ENCODE measurements at places on chromosomes 4 and X. TPM values are rescaled to one million over a fixed set of nuclear protein-coding genes. Genes with fewer than 3 reads are reported as not detected.

DNA sequence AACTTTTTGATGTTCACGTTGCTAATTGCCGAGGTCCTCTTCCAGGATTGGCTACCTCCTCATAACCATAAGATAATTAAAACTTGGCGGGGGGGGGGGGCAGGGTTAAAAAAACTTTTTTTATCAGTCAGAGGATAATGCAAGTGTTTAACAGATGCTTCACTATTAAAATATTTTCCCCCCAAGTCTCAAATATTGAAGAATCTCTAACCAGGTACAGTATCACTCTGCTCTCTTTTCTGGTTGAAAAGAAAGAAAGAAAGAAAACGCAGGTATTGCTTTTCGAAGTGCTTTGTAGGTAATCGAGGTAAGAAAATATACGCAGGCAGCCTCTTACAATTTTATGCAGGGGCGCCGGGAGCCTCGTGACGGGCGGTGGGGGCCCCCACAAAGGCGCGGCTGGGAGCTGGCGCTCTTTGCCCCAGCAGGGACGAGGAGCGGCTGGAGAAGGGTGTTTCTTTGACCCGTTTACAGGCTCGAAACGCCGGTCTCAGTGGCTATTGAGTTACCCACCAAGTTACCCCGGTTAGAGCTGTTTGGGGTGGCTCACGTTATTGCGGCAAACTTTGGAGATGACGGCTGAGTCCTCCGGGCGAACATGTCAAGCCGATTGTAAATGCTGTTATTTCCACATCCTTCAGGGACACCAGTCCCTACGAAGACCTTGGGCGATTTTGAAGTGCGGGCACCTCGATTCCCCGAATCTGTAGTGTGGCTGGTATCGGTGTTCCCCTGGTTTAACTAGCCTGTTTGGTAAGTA, 477 bp upstream of the HAND2 start:
- no peak for DNase-seq

- no peak for DNase-seq
Observed at GRCh38 chr4:7844594-7844991, 95.1 kb downstream of the AFAP1 start.

DNA sequence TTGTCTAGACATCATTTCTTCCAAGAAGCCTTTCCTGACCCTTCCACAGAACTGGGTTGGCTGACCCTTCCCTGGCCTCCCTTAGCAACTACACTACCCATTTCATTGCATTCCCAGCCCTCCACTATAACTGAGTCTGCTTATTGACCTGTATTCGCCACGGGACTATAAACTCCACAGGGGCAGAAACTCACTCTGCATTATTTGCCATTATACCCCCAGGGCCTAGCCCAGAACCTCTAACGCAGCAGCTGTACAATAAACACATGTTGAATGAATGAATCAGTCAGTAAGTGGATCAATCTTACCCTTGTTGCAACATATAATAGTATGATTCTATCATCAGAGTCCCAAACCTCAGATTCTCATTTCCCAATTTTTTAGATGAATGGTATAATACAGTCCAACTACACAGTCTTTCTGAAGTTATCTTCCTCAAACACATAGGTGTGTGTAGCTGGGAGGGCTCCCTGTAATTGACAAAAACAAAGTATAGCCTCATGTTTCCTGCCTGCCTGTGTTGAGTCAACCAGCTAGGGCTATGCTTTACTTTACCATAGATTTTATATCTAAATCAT, 209.3 kb downstream of the CHIC2 start:
- DNase-seq: no peak

DNA sequence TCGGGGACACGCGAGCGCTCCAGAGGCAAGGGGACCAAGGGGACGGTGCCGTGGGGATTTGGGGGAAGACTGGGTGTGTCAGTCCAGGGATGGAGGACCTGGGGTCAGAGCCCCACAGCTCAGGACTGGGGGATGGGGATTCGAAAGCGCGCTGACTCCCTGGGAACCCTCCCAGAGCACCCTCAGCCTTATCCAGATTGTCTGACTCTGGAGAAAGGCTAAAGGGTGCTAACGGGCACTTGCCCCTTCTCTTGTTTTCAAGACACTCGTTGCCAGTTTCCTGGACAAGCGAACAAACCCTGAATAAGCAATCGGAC, 1.1 kb downstream of the DOCK11 start:
- no peak for DNase-seq

DNA sequence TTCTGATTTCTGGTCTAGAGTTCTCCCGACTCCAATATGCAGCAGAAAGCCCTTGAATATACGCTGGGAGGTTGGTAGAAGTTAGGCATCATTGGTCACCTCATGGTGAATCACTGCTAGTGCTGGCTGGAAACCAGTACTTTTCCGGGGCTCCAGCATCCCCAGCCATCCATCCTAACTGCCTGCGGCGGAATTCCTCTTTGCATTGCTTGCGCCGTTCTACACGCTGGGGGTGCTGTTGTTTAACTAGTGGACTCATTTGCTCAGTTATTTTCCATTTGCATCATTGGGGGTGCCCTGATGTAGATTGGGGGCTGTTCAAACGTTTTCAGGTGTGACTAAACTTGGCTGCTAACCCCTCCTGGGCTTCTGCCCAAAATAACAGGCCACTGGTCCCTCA, 23.3 kb upstream of the GPR50 start:
- DNase-seq: no peak

GRCh38 chr4:105196523-105197145, 50.0 kb downstream of the TET2 start:
- DNase-seq: no peak

- DNase-seq: no peak
Observed at GRCh38 chr4:144178414-144178813, 37.9 kb upstream of the GYPA start.

GRCh38 chr4:112514647-112515197, 1.3 kb downstream of the NEUROG2 start:
- no peak for DNase-seq

- no peak for DNase-seq
Observed at GRCh38 chrX:10393899-10394298, 226.5 kb downstream of the MID1 start.

DNA sequence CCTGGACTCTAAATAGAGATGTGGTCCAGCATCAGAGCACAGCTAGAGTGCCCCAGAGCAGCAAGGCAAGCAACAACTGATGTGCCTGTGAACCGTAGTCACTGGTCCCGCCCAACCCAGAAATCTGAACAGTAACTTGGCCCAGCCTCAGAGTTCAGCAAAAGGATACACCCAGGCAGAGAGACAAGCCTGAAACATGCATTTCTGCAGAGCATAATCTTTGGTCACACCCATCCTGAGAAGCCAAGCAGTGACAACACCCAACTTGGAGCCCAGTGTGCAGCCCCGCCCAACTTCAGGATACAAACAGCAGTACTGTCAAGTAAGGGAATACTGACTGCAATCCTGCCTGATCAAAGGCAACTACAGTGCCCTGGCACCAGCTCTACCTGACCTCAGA, 78.9 kb downstream of the CCDC160 start:
- DNase-seq: no peak

- no peak for DNase-seq
Observed at GRCh38 chr4:34046580-34046979, 2197.7 kb downstream of the ARAP2 start.

DNA sequence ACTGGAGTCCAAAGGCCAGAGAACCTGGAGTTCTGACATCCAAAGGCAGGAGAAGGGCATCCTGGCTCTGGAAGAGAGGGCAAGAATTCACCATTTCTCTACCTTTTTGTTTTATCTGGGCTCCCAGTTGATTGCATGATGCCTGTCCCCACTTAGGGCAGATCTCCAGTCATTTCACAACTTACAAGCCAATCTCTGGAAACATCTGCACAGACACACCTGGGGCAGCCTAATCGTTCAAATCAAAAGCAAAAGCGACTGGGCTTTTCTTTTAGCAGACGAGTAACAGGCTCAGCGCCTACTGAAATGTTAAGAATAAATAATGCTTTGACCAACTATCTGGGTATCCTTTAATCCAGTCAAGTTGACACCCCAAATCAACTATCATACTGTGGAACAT, 136.0 kb upstream of the NPY2R start:
- DNase-seq: no peak

- no peak for DNase-seq
Observed at GRCh38 chrX:17608888-17609287, 128.4 kb upstream of the SCML1 start.

DNA sequence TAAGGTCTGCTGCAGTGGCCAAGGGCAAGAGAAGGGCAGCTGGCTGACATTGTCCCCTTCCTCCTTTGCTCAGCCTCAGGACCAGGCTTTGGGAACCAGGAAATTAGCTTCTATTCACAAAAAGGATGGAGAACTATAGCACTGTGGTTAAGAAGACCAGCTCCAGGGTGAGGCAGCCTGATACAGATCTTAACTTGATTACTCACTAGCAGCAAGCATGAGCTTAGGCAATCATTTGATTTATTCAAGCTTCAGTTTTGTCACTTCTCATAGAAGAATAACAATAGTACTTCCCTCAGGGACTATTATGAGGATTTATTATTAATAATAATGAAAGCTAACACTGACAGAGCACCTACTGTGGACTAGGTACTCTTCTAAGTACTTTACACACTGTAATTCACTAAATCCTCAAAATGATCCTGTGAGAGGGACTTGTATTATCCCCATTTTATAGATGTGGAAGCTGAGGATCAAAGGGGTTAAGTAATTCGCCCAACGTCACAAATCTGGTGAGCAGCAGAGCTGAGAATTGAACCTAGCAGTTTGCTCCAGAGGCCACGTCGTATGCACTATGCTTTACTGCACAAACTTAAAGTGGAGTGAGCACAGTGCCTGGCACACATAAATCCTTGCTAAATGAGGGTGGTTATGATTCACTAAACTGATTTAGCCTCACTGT, 130.4 kb upstream of the PAK3 start:
- DNase-seq: no peak

DNA sequence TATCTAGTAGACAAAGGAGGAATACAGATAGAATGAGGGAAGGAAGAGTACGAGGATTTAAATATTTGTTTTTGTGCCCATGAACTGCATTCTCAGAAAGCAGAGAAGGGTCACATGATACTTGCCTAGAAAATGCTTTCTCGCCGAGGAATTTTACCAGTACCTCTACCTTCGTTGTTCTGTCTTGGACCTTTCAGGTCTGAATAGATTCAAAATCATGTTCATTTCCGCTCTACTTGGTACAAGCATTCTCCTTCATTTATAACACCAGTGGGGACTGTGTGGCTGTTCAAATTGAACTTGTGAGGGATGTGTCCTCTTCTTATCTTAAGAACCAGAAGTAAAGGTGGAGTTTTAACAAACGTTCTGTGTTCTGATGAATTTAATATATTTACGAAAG, 1.9 kb downstream of the USP38 start:
- DNase-seq: no peak

GRCh38 chr4:119540249-119540648, 88.4 kb downstream of the PDE5A start:
- DNase-seq: no peak

DNA sequence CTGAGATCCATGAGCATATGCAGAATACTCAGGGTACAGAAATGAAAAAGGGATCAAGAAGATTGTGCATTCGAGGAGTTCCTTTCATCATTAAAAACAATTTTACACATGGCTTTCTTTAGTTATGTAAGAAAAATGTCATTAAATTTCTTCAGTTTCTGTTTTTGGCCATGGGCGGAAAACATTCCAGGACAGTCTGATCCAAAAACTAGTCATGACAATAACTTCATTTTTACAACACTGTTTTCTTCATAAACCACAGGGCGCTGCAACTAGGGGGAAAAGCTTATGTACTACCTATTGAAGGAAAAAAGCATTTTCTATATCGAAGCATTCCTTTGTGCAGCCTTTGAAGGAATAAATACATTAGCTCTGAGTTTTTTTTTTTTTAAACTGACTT, 28.2 kb downstream of the IL13RA1 start:
- DNase-seq: no peak

DNA sequence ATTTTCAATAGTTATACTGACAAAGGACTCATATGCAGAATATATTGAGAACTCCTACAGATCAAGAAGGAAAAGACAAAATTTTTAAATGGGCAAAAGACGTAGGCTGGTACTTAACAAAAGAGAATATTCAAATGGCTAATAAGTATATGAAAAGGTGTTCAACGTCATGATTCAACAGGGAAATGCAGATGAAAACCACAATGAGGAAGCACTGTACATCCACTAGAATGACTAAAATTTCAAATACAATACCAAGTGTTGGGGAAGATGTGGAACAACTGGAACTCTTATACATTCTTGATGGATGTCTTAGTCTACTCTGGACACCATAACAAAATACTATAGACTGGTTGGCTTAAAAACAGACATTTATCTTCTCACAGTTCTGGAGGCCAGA, 1.3 kb upstream of the MRFAP1L1 start:
- DNase-seq: no peak

DNA sequence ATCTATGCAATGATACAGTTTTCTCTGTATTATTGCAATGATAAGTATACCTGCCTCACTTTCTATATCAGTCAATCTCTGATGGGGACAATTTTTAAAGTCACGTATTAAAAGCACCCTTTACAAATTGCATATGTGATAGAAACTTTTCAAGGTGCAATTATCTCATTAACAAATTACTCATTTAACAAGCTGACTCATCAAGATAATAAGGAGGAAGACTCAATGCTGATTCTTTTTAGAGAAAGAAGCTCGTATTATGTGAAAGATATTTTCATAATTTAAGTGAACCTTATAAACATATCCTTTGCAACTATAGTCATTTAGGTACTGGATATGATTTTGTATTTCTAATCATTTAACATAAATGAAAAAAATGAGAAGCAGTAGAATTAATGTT, 1080.9 kb upstream of the TENM3 start:
- DNase-seq: no peak

- DNase-seq: no peak
Observed at GRCh38 chr4:57777876-57778275, 667.7 kb upstream of the IGFBP7 start.

DNA sequence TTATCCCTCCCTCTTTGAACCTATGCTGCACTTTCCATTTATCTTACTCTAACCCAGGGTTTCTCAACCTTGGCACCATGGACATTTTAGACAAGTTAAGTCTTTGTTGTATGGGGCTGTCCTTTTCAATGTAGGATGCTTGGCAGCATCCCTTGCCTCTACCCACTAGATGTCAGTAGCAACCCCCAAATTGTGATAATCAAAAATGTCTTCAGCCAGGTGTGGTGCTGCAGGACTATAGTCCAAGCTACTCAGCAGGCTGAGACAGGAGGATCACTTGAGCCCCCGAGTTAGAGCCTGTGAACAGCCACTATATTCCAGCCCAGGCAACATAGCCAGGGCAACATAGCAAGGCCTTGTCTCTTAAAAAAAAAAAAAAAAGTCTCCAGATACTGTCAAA, 7.0 kb downstream of the LRCH2 start:
- no peak for DNase-seq

SPANXC gene
- polyA plus RNA-seq: not detected

ARHGAP4 gene
- polyA plus RNA-seq: 26.9 TPM

GAGE13 gene
- polyA plus RNA-seq: not detected

DRD5 gene
- polyA plus RNA-seq: not detected

RPS6KA6 gene
- 12.0 TPM for polyA plus RNA-seq

YY2 gene
- polyA plus RNA-seq: 4.9 TPM

SHROOM3 gene
- 15.0 TPM for polyA plus RNA-seq

WAS gene
- 4.1 TPM for polyA plus RNA-seq

PABPC1L2B gene
- polyA plus RNA-seq: not detected

MSL3 gene
- 40.1 TPM for polyA plus RNA-seq

CSAG3 gene
- polyA plus RNA-seq: not detected

KLHL13 gene
- polyA plus RNA-seq: 3.5 TPM

EDA gene
- polyA plus RNA-seq: 3.7 TPM

BTC gene
- 5.6 TPM for polyA plus RNA-seq

DAPP1 gene
- polyA plus RNA-seq: 1.5 TPM

BMP3 gene
- polyA plus RNA-seq: 53.2 TPM

Data from left lung (tissue), 14 donors.